ENCODE measurements at places on chromosomes 11 and 22.

- no peak for DNase-seq
These were observed 45.6 kb downstream of the PDHX start for GRCh38 chr11:34962034-34962433.

- DNase-seq, result no peak
These were observed 11.9 kb upstream of the MRPL11 start for GRCh38 chr11:66450560-66450959.

GRCh38 chr11:45169310-45170072, 23.1 kb downstream of the PRDM11 start:
- no peak for DNase-seq

- no peak for DNase-seq
These were observed 41.0 kb downstream of the GLYATL1 start for GRCh38 chr11:58980159-58980843.

DNA sequence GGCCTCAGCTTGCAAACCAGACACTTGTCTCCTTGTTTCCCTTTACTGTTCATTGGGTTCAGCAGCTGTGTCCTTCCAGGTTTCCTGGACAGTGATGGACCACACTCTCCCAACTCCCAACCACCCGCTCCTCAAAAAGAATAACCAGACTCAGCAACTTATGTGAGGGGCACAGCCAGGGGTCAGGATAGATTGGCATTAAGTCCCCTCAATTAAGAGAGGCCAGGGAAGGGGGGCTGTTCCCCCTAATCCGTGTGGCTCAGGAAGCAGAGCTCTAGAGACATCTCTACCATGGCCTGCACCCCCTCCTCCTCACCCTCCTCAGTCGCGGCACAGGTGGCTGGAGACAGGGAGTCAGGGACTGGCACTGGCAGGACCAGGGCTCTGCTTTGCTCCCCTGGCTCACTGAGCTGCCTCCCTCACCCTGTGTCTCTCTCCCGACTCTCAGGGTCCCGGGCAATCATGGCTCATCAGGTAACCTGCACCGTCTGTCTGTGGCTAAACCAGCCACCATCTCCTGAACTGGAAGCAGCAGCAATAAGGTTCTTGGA, 111.7 kb downstream of the ZNF280B start:
- no peak for DNase-seq

GRCh38 chr11:43951231-43951630, 8.8 kb downstream of the C11orf96 start:
- DNase-seq, result no peak

GRCh38 chr22:40221055-40221414, 43.3 kb downstream of the TNRC6B start:
- DNase-seq, result no peak

DNA sequence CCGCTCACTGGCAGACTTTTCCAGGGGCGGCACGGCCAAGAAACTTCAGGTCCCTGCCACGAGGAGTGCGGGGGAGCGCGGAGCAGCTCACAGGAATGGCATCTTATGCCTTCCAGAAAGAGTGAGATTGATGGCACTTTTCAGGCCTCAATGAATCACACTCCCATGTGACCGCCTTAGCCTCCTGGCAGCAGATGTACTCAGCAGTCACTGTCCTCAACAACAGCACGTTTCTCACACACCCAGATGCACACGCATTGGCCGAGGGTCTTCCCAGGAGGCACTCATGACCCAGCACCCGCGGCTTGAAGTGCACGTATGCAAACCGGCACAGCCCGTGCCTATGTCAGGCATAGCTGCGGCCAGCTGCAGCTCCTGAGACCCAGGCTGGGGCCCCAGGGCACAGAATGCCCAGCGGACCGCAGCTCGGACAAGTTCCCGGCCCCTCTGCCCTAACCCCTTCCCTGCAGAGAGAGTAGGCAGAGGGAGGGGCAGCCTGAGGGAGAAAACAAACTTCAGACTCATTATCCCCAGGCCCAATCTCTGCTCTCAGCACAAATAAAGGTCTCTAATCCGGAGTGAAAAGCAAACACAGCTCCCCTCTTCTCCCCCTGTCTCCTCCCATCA, 48.3 kb downstream of the RPUSD4 start:
- no peak for DNase-seq

- no peak for DNase-seq
These were observed 35.4 kb downstream of the PHF21B start for GRCh38 chr22:44974454-44974853.

DNA sequence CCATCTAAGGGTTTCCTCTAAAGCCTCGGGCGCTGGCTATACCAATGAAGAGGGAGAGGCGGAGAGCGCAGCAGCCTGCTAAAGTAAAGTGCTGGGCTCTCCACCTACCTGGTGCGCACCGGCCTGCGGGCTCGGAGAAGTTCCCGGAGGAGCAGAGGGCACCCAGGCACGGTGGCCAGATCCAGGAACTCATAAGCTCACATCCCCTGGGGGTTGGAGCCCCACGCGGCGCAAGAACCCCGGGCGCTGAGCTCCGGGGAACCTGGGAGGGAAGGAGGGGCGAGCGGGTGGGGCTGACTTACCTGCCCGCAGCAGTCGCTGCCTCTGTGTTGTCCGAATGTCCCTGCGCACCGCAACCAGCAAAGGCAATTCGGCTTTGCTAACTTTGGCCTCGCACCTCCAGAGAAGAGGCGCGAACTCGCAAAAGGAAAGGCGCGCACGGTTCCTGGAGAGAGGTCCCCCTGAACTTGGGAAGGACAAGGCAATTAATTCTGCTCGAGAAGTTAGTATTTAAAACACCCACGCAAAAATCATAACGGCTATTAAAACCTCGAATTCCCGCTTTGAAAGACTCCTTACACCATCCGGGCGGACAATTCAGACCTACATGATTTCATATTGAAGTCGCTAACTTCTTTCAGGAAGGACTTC, 127.6 kb upstream of the C11orf58 start:
- DNase-seq, result no peak

DNA sequence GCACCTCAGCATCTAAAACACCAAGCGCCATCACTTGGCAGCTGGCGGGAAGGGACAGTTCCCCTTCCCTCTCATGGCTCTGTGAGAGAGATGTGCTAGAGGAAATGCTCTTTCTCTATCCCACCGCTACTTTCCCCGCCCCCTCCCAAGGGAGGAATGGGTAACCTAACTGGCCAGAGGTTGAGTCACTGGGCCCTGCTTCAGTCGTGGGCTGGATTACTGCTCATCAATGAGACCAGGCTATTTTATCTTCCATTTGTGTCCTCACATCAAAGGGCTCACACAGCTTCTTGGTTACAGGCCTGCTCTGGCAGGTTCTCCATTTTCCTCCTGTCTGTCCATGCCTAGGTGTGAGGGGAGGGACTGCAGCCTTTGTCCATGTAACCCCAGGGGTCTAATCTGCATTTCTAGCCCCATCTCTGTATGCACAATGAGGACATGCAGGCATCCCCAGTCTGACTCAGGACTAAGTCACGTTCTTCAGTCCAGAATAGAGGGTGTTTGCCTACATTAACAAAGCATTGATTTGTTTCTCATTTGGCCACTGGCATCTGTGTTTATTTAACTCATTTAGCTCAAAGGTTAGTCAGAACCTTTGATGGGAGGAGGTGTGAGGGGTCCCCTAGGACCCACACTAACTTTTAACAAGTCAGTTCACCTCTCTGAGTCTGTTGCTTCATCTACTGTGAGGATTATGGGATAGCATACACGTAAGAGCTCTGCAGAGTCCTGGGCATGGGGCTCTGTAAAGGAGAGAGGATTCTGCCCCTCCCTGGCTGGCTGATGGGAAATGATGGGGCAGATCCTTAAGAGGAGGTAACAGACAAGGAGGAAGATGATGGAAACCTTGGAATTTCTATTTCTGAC, 99.1 kb downstream of the XRRA1 start:
- DNase-seq, result no peak

DNA sequence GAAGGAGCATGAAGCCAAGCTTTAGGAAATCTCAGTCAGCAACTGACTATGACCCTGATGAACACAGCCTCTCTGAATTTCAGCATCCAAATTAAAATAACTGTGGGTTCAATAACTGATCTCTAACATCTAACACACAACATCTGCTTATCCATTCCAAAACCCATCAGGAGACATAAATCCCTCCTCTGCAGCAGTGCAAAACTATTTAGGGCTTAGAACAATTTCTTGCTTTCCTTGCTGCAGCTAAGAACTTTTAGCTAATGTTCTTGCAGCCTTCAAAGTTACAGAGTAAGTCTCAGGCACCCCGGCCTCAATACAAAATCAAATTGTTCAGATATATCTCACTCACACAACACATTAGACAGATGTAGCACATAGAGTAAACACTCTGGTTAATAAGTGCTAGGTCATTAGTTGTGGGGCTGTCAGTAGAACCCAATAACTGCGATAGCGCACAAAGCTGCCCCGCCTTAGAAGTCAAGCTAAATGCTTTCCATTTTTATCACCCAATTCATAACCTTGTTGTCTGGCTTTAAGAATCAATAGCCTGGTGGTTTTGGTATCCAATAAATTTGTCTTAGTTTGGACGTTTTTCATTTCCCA, 139.6 kb downstream of the LARGE1 start:
- DNase-seq, result no peak

DNA sequence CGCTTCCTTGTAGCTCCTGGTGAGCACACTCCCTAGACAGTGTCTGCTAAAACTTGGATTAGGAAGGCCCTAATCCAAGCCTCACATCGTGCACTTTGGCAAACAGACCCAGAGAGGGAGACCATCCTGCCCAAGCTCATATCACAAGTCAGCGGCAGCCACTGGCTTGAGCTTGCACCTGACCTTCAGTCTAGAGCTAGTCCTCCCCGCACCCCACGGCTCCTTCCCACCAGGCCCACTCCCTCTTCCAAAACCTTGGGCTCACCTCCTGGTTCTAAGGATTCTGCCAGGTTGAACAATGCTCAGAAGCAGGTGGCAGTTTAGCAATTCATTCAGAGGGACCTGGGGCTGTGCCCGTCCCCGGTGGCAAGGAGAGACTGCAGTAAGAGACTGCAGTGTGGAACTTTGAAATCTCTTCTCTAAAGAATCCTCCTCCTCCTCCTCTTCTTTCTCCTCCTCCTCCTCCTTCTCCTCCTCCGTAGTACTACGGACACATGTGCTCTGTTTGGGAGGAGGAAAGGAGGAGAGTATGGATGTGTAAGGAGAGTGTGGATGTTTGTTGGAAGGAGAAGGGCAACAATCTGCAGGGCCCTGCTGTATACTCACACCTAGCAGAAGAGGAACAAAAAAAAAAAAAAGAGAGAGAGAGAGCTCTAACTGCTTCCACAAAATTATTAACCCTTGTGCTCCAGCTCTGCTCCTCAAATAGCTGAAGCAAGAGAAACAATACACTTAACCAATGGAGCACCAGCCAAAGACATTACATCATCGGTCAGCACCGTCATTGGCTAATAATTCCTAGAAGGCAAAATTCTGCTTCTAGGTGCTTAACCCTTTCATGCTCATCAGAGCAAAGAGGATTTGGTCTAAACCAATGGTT, 6.0 kb downstream of the SYN3 start:
- no peak for DNase-seq

GRCh38 chr11:61522881-61523280, 14.3 kb downstream of the LRRC10B start:
- no peak for DNase-seq

GRCh38 chr11:69697861-69698260, 6.0 kb downstream of the FGF19 start:
- no peak for DNase-seq

- no peak for DNase-seq
These were observed 4.3 kb upstream of the SBF2 start for GRCh38 chr11:10298342-10298741.

GRCh38 chr11:2963761-2964160, 28.4 kb downstream of the NAP1L4 start:
- DNase-seq, result no peak
